ENCODE measurements at places on chromosomes 4 and X.

DNA sequence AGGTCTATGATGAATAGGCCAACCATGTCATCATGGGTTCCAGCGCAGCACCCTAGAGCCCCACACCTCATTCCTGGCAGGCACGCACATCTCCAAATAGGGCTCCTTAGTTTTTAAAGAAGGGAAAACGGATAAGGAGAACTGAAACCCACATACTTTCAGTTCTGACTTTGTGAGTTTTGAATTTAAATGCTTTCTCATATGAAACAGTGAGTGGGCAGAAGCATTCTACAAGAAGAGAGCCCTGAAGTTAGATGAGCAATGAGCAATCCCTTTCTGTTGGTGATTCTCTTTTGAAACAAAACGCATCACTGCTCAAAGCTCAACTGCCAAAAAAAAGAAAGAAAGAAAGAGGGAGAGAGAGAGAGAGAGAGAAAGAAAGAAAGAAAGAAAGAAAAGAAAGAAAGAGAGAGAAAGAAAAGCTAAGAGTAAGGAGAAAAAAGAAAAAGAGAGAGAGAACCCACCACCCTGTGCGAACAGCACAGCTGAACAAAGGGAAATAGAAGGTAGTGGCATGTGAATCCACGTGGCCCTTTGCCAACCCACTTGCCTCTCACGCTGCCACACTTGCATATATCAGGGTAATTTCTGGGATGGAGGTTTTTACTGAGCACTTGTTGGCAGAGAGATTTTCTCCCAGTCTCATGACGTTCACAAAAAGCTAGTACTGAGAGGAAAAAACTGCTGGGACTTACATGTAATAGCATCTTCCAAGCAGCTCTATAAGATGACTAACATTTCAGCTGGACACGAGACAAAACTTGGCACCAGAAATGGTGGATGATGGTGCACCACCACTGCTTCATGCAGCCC is 31.0 kb downstream of the TMSB4X start:
- no peak for DNase-seq

GRCh38 chr4:19905024-19905423 is 346.7 kb upstream of the SLIT2 start:
- DNase-seq: no peak

GRCh38 chr4:77745792-77746191 is 73.4 kb downstream of the CNOT6L start:
- DNase-seq: no peak

- DNase-seq: no peak
Measured at GRCh38 chr4:172946503-172946902, 222.1 kb upstream of the GALNT7 start.

DNA sequence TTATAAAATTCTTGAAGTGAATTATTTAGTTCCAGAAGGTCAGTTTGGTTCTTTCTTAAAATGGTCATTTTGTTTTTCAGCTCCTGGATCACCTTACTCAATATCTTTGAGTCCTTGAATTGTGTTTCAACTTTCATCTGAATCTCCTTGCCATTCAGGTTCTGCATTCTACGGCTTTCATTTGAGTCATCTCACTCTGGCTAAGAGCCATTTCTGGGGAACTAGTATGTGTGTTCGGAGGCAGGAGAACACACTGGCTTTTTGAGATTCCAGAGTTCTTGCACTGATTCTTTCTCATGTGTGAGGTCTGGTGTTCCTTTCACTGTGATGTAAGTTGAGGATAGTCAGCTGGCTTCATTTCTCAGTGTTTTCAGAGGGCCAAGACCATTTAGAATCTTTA is 708.4 kb upstream of the FRG1 start:
- DNase-seq: no peak

- no peak for DNase-seq
Measured at GRCh38 chrX:13371186-13371585, 51.3 kb upstream of the ATXN3L start.

- DNase-seq: no peak
Measured at GRCh38 chr4:26288355-26288909, 32.4 kb upstream of the RBPJ start.

DNA sequence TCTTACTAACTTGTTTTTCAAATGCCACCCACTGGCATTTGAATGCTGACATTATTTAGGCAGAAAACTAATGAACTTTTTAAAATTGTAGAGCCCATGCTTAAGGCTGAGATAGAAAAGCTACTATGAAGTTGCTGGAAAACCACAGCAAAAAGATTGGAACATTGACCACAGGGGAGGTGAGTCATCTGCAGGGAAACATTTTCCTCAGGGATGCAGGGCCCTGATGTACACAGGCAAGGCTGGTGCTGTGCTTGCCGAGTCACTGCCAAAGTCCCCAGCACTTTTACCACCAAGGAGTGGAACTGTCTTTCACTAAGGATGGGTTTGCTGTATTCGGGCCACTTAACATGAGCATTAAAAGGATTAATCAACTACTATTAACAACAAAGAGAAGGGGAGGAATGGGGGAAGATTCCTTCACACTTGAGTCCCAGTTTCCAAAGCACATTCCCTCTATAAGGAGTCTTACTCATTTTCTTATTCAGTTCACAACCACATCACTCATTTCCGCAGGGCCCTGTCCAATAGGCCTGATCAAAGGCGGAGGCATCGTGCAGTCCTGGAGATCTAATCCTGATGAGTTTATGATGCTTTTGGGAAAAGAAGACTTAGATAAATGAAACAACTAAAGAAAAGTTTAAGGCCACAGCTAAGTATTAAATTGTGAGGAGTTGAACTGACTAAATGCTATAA is 202.9 kb upstream of the NPY2R start:
- DNase-seq: no peak

DNA sequence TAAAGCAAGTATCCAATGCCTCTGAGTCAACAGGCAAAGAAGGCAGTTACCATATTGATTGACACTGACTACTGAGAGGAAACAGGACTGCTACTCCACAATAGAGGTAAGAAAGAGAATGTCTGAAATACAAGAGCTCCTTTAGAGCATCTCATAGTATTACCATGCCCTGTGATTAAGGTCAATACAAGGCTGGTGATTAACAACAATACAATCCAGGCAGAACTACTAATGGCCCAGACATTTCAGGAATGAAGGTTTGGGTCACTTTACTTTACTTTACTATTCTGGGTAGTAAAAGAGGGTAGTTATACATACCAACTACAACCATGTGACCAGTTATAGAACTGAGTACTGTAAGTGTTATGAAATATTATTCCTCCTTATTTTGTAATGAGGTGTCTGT is 44.5 kb downstream of the BRWD3 start:
- DNase-seq: no peak

DNA sequence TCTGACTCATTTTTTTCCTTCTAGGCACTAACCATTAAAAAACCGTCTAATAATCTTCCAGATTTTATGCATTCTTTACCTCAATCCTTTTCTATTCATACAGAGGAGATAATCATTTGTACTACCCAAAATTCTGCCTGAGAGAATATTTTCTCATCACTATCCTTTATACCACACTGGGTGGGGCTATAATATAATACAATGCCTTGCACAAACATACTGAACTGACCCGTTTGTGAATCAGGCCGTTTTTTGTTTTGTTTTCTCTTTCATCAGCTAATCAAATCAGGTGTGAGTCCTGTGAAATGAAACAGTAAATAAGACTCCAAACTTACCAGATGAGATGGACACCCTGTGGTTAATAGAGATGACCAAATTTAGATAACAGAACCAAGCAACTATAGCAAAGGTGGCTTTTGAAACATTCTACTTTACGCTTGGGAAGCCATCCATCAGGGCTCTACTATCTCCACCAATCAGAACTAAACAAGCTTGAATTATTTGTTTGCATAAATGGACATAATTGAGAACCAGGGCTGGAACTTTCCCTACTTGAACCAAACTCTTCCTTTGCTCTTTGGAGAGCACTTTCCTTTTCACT is 573.0 kb downstream of the GABRG1 start:
- DNase-seq: no peak

DNA sequence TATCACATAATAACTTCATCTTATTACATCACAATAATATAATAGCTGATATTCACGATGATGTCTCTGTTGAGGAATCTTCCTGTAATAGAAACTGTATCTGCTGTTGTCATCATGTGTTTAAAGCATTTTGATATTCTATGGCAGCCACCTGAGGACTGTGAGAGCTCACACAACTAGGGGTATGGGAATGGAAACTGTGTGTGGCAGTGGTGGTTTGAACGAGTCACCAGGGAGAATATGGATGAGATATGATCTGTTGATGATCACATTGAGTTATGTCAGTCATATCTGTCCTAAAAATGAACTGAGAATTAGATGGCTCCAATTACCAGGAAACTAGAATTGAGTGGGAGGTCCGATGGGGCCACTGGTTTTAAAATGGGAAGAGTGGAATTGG is 169.6 kb downstream of the MID1IP1 start:
- no peak for DNase-seq

DNA sequence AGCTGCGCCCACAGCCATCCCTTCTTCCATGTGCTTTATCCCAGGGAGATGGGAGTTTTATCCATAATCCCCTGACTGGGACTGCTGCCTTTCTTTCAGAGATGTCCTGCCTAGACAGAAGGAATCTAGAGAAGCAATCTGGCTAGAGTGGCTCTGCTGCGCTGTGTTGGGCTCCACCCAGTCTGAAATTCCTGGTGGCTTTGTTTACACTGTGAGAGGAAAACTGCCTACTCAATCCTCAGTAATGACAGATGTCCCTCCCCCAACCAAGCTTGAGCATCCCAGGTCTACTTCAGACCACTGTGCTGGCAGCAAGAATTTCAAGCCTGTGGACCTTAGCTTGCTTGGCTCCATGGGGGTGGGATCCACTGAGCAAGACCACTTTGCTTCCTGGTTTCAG is 116.9 kb upstream of the AR start:
- DNase-seq: no peak

Measured in NCI-H1092 (cell line).